ENCODE measurements at places on chromosomes 11 and 22.

GRCh38 chr11:48161951-48162884 is 54.4 kb upstream of the OR4B1 start:
- no peak for DNase-seq

- peak; percentile 56 for DNase-seq
Measured at GRCh38 chr11:74739546-74740270, 8.5 kb upstream of the CHRDL2 start.

DNA sequence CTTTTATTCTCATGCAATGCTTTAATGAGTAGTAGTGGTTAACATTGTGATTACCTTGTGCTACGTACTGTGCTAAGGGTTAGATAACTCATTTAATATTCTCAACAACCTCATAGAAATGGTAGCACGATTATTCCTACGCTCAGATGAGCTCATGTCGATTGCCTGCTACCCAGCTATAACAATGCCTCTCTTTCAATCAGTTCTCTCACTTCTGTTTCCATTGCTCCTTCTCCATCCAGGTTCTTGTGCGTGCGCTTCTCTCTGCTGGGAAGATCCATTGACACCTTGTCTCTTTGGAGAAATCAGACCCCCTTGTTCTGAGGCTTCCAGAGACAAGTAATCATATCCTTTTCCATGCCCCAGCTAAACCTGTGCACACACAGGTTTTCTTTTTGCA is 120.8 kb downstream of the NECTIN1 start:
- no peak for DNase-seq

DNA sequence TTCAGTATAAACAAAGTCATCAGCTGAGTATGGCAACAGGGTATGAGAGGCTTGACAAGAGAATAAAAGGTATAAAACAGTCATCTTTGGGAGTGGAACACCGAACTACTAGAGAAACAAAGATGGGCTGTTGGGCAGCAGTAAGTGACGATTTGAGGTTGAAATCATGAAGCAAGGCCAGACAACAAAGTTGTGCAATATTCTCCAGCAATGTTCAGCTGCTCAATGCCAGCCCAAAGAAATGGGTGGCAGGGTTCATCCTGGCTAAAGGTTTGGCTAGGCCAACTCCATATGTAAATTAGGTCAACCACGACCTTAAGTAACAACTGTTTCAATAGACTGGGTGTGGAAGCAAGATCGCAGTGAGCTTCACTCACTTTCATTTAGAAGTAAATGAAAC is 6.2 kb downstream of the APIP start:
- DNase-seq = no peak

GRCh38 chr11:21122523-21122922 is 453.1 kb downstream of the NELL1 start:
- no peak for DNase-seq

- peak; percentile 62 for DNase-seq
Measured at GRCh38 chr11:280706-281485, 2.7 kb downstream of the NLRP6 start.

DNA sequence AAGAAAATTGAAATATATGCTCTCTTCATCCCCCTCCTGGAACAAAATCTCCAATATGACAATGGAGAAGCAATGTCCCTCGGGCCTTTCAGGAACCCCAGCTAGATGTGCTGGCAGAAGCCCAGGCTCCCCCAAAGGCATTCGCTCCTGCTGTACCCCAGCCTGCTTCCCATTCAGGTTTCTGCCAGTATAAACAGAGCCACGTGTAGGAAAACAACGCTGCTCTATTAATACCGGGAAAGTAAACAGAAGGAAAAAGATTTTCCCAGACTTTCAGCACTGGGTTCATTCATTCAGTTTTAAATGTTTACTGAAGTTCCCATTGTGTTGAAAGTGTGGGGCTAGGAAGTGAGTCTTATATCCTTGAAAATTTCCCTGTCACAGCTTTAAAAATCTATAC is 147.1 kb downstream of the CADM1 start:
- DNase-seq = no peak

DNA sequence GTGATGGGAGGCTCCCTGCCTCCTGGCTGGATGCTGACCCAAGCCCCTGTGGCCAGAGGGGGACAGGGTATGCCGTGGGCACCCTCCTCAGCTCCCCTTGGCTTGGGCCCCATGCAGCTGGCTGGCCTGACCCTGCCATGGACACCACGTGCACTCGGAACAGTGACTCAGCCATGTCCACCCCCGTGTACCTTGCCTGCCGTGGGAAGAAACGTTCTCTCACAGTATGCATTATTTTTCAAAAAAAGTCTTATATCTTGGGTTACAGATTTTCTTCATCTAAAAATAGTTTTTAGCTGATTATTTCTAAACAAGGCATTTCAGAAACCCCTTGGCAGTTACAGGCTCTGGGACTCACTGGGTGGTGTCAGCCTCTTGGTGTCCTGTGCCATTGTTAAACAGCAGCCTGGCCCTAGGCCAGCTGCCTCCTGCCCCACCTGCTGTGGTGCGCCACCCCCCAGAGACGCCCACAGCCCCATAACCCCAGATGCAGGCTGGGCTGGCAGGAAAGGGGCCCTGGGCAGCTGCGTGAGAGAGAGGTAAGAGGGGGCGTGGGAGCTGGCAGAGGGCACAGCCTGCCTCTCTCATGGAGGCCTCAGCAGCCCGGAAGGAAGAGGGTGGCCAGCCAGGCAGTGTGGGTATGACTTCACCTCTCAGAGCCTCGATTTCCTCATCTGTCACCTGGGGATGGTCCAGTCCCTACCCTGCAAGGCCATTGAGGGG is 99.8 kb downstream of the MORC2 start:
- no peak for DNase-seq

DNA sequence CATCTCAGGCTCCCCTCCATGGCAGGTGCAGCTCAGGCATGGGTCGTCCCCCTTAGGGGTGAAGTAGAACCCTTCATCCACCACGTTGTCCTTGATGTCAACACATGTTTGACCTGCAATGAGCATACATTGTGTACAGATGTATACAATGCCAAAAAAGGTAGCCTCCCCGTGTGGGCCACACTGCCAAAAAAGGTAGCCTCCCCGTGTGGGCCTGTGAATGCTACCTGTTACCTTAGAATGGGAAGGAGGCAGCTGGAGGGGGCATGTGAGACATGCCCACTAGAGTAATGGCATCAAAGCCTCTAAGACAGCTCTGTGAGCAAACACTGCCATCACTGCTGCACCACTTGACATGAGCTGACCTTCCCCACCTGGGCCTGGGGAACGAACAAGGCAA is 73.7 kb downstream of the DGCR2 start:
- DNase-seq = no peak
